NCI-H345 (cell line): ENCODE measurements at places on chromosomes 12 and 14.

- no peak for DNase-seq
Measured at GRCh38 chr12:130177635-130178242, 15.5 kb downstream of the FZD10 start.

- no peak for DNase-seq
Measured at GRCh38 chr14:94375552-94376107, 12.8 kb downstream of the SERPINA1 start.

GRCh38 chr12:75129275-75129674 is 80.4 kb downstream of the KCNC2 start:
- no peak for DNase-seq

DNA sequence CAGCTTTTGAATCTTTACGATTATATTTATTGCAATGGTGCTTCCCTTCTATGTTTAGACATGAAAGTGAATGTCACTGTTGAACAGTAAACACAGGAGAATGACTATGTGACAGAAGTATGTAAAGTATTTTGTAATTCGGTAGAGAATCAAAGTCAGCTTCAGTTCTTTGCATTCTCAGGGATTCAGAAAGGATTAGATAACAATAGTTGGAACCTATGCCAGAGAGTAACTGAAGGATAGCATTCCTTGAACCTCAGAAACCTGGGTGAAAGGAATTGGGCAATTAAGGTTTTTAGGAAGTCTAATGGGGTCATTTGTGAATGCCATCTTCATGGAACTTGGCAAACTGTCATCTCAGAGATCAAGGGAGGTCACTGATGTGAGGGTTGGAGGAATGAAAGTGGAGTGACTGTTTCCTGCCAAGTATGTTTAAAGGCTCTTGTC is 305.3 kb upstream of the DDHD1 start:
- DNase-seq = no peak

- DNase-seq = no peak
Measured at GRCh38 chr12:114701553-114701952, 17.6 kb upstream of the TBX3 start.

GRCh38 chr12:124814741-124815613 is 48.7 kb downstream of the SCARB1 start:
- peak; percentile 44 for DNase-seq

GRCh38 chr12:65156366-65156841 is 13.0 kb upstream of the LEMD3 start:
- no peak for DNase-seq

GRCh38 chr12:129662234-129662633 is 241.6 kb downstream of the TMEM132D start:
- no peak for DNase-seq

DNA sequence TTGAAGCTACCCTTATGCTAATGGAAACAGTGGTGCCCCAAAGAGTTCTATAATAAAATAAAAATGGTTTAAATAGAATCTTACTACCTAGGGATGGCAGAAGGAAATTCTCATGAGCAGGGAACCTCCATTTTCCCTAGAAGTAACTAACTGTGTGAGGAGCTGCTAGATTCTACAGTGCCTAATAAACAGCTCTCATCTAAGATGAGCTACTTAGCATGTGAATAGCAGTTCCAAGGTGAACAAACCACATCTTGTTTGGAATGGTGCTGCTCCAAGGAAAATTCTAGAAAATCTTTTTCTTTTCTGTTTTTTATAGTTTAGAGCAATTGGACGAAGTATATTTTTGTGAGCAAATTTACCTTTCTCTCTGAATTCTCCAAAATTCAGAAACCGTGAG is 1015.3 kb upstream of the NOVA1 start:
- DNase-seq = no peak

GRCh38 chr12:19654650-19655376 is 215.5 kb downstream of the AEBP2 start:
- DNase-seq = no peak

- DNase-seq = peak; percentile 14
Measured at GRCh38 chr12:52230364-52231281, 2.4 kb upstream of the KRT7 start.

DNA sequence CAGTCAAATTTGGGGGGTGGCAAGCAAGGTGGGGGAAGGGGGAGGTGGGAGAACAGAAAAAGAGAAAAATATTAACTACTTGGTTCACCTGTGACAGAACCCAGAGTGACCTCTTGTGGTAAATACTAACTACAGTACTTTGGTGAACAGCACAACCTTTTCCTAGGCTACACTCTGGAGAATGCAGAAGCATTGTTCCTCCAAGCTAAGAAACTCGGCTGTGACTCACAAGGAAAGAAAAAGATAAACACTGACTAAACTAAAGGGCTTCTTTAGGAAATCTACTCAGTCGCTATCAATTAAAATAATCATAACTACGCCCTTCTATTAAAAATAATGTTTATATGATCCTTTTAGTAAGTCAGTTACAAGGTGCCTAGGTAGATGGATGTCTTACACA is 5.4 kb downstream of the KCNH5 start:
- DNase-seq = peak; percentile 55

DNA sequence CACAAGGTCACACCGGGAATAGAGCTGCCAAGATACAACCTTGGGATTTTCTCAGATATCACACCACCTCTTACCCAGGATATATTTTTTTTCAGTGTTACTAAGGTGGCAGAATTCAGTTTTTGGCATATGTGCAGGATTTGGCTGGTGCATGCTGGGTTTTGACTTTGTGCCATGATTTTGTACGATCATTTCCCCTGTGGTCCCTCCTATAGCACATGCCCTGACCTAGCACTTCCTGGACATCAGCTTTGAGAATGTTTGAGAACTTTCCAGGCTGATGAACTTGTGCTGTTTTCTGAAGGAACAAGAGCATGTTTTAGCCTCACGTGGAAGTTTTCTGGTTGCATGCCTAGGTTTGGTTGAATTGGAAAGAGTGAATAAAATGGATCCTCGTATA is 11.0 kb upstream of the TBPL2 start:
- no peak for DNase-seq

DNA sequence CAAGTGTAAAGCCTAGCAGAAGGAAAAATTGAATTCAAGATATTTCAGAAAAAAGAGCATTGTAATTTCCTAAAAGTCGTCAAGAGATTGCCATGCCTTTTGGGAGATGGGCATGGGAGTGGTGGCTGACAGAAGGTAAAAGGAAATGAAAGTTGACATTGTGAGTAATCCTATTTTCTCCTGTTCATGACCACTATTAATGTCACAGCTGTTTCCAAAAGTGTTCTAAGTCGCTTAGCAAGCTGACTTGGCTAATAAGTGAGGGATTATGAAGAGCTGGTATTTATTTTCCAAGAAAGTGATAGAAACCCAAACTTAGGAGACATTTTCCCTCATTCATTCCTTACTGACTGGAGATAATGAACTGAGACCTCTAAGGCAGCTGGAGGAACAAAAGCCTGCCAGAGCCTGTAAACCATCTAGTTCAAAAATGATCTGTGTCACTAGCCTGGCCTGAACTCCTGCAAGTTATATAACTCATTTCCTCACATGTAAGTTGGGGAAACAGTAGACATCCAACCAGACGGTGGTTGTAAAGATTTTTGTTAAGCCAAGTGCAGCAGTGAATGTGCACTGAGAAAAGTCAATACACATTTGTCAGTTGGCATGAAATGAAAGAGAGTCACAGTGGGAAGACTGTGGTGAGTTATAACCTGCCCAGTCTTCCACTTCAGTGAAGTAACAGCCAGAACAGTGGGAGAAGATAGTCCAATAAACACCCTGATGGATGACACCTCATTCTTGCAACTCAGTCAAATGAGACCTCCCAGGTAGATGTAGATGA is 75.8 kb downstream of the DIO2 start:
- no peak for DNase-seq

GRCh38 chr14:64971943-64972791 is at the start of gene RAB15:
Gene RAB15, minus strand, starts transcription at chr14:64972336. Its CDS starts 260 bp downstream, at chr14:64972076.
- peak; percentile 60 for DNase-seq

- no peak for DNase-seq
Measured at GRCh38 chr12:26921886-26922285, 15.9 kb downstream of the INTS13 start.

DNA sequence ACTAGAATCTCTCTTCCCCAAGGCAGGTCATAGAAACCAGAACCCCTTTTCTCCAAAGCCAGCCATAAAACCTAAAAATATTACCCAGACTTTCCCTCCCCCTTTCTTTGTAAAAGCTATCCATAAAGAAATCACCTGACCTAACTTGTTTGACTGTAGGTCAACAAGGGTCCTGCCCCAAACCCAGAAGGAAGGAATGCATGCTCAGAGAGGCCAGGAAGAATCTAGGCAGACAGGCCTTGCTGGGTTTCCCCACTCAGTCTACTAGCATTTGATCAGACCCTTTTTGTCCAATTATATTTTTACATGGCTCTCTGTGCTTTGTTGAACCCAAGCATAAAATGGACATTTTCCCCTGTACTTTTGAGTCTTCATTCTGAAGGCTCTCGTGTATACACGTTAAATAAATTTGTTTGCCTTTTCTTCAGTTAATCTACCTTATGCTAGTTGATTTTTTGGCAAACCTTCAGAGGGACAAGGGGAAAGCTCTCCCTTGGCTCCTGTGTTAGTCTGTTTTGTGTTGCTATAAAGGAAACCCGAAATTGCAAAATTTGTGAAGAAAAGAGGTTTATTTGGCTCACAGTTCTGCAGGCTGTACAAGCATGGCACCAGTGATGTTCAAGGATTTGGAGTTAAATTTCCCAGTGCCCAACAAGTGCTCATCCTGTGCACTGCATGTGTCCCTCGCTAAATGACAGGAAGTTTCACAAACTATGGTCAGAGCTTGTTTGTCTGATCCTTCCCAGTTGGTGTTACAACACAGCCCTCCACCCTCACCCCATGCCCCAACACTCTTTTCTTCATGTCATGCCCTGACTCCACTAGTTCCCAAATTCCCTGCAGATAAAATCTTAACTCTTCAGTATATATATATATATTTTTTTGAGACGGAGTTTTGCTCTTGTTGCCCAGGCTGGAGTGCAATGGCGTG is 14.2 kb upstream of the RASSF3 start:
- DNase-seq = no peak

GRCh38 chr12:127962303-127962702 is 304.7 kb upstream of the TMEM132C start:
- DNase-seq = no peak

DNA sequence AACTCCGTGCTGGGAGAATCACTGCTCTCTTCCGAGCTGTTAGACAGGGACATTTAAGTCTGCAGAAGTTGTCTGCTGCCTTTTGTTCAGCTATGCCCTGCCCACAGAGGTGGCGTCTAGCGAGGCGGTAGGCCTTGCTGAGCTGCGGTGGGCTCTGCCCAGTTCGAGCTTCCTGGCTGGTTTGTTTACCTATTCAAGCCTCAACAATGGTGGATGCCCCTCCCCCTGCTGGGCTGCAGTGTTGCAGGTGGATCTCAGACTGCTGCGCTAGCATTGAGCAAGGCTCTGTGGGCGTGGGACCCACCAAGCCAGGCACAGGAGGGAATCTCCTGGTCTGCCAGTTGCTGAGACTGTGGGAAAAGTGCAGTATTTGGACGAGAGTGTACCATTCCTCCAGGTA is 43.7 kb downstream of the GPR137C start:
- DNase-seq = peak; percentile 94

- no peak for DNase-seq
Measured at GRCh38 chr14:33931461-33931860, 19.4 kb downstream of the EGLN3 start.

- no peak for DNase-seq
Measured at GRCh38 chr12:39287817-39288216, 155.1 kb downstream of the KIF21A start.

GRCh38 chr12:54239620-54240019 is 40.3 kb downstream of the CBX5 start:
- DNase-seq = no peak

GRCh38 chr14:77616133-77616453 is 344 bp downstream of the SPTLC2 start:
- no peak for DNase-seq

GRCh38 chr14:26596543-26597061 is 1.2 kb downstream of the NOVA1 start:
- peak; percentile 41 for DNase-seq

- DNase-seq = no peak
Measured at GRCh38 chr12:68831272-68831671, 23.3 kb downstream of the MDM2 start.

DNA sequence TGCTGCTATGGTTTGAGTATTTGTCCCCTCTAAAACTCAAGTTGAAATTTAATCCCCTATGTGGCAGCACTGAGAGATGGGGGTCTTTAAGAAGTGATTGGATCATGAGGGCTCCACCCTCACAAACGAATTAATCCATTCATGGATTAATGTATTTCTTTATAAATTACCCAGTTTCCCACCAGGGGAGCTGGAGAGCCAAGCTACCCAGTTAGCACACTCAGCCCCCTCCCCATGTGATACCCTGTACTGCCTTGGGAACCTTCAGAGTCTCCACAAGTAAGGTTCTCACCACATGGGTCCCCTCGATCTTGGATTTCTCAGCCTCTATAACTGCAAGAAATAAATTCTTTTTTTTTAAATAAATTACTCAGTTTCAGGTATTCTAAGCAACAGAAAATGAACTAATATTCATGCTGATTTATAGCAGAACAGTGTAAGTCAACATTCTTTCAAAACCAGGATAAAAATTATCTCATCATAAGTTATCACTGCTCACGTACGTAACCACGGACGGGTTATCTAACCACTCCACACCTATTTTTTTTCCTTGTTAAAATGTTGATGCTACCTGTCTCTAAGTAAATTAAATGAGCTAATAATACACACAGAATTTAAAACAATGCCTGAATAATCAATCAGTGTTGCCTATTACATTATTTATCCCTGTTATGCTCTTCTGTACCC is 3.6 kb downstream of the NAP1L1 start:
- DNase-seq = no peak

DNA sequence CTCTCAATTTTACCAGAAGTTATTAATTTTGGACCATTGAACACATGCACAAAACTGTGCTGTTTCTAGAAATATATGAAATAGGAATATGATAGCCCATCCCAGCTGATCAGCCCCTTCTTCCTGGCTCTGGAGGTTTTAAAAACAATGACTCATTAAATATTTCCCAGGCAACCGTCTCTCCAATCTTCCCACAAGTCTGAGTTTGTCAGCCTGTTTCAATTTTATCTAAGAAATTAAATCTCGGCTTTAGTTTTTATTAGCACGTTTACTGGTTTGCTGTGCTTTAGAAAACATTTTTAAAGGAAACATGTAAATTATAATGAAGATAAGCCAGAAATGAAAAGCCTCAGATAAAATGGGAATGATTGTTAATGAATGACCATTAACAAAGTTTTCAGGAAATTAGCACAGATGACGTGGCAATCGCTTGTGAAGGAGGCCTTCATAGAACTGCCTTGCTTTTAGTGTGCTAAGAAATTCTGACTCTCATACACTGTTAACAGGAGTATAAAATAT is 89.3 kb upstream of the RAP1B start:
- no peak for DNase-seq

DNA sequence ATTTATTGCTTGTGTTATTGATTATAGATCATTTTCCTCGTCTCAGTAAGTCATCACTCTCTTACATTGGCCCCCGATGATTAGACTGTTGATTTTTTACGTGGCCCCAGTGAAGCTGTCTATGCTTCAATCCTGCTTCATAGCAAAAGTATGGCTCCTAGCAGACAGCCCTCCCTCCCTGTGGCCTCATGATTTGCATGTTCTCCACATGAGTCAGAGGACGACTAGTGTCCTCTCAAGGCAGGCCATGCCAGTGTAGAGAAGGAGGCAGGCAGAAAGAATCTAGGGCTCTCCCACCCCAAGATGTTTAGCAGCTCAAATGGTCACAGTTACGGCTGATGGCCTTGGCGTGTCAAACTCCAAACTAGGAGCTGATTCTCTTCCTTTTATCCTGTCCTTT is 59.6 kb downstream of the FIGNL2 start:
- DNase-seq = no peak
